Head of caudate nucleus (tissue), 42 donors: ENCODE measurements at places on chromosomes 11 and 22.

GRCh38 chr22:37657590-37658132, 862 bp upstream of the PDXP start:
- DNase-seq = no peak

- DNase-seq = no peak
These were observed 100.4 kb downstream of the GALNT18 start for GRCh38 chr11:11521306-11522002.

GRCh38 chr11:106242718-106243415, 165.4 kb downstream of the AASDHPPT start:
- DNase-seq = no peak

DNA sequence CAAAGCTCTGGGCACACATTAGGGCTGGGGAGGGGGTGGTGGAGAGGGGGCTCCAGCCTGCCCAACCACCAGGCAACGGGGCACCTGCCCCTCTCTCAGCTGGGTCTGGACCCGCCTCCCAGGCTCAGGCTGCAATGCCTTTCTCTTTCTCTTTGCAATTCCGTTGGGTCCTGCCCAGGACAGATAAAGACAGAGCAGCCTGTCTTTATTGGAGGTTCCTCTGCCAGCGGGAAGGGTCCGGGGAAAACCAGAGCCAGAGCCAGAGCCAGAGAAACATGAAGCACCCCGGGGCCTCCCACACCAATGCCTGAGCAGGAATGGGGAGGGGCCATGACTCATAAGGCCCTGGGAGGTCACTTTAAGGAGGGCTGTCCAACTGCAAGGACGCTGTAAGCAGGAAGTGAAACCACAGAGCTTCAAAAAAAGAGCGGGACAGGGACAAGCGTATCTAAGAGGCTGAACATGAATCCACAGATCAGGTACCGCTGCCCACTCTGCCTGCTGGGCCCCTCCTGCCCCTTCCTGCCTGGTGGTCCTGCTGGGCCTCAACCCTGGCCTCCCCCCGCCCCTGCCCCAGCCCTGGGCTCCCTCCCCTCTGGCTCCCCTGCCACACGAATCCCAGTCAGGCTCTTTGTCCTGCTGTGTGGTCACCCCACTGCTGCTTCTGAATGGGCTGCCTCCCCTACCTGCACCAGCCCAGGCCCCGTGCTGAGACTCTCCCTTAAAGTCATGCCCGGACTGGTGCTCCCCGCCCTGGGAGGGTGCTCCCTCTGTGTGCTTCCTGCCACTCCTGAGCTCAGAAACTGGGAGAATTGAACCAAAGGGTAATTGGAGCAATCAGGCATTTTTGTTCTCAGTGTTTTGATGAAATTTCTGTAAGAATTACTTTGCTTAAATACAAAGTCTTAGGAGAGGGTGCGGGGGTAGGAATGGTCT, at the start of gene APOBEC3B:
Gene APOBEC3B, plus strand, starts transcription at position 356 of the 936 bp plus-strand sequence. Its CDS starts 107 bp downstream, at position 463.
- peak; percentile 56 for DNase-seq

DNA sequence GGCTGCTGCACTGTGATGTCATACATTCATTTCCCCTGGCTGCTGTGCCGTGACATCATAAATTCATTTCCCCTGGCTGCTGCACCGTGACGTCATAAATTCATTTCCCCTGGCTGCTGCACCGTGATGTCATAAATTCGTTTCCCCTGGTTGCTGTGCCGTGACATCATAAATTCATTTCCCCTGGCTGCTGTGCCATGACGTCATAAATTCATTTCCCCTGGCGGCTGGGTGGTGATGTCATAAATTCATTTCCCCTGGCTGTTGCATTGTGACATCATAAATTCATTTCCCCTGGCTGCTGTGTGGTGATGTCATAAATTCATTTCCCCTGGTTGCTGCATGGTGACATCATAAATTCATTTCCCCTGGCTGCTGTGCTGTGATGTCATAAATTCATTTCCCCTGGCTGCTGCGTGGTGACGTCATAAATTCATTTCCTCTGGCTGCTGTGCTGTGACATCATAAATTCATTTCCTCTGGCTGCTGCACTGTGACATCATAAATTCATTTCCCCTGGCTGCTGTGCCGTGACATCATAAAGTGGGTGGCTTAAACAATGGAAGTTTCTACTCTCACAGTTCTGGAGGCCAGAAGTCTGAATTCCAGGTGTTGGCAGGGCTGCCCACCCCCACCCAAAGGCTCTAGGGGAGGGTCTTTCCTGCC, 301.1 kb downstream of the SHANK2 start:
- no peak for DNase-seq

- DNase-seq = no peak
These were observed 269.3 kb upstream of the MPPED2 start for GRCh38 chr11:30855383-30856006.

DNA sequence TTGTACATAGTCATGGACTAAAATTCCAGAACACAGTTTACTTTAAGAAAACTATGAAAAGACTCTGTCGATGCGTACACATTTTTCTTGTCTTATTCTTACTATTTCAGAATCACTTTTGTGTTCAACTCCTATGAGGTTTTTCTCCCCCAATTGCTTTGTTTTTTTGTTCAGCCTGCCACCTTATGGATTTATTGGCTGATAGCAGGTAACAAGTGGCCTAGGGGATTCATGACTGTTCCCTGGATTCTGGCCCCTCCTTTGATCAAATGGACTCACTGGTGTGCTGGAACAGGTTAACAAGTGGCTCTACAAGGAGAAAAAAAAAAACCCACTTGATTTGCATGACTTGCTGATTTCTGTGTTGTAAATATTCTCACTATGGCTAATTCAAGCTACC, 10.6 kb downstream of the MMP20 start:
- DNase-seq = no peak

DNA sequence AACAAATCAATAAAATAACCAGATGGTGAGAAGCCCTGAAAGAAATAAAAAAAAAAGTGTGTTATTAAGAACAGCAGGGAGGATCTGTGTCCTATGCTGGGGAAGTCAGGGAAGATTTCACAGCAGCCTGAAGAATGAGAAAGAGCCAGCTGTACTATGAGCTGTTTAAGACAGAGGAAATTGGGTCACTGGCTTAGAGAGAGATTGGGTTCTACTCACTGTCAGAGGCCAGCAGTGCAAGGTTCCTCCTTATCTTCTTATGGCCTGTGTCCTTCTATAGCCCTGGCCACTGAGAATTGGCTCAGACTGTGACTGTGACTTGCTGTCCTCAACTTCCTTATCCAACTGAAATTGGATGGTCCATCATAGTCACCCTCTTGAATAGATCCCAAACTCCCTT, 54.8 kb upstream of the FDX1 start:
- DNase-seq = no peak

- DNase-seq = peak; percentile 5
These were observed 83.7 kb downstream of the KCNQ1 start for GRCh38 chr11:2528301-2529050.

DNA sequence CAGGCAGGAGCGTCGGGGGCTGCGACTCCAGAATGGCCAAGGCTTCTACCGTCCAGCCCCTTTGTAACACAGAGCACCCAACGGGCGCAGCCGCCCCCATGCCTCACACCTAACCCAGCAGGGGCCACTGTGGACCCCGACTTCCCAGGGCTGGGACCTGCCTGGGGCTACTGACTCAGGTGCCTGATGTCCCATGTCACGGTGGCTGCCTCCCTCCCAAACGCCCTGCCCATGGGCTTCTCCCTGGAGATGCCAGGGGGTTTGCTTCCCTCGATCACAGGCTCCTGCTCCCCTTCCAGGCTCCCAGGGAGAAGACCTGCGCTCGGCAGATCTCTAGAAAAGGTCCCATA, 84.0 kb downstream of the MYEOV start:
- DNase-seq = no peak
